Activated T-cell treated with anti-CD3 and anti-CD28 coated beads for 24 hours (primary cell): ENCODE measurements at places on chromosomes 6 and 20.

DNA sequence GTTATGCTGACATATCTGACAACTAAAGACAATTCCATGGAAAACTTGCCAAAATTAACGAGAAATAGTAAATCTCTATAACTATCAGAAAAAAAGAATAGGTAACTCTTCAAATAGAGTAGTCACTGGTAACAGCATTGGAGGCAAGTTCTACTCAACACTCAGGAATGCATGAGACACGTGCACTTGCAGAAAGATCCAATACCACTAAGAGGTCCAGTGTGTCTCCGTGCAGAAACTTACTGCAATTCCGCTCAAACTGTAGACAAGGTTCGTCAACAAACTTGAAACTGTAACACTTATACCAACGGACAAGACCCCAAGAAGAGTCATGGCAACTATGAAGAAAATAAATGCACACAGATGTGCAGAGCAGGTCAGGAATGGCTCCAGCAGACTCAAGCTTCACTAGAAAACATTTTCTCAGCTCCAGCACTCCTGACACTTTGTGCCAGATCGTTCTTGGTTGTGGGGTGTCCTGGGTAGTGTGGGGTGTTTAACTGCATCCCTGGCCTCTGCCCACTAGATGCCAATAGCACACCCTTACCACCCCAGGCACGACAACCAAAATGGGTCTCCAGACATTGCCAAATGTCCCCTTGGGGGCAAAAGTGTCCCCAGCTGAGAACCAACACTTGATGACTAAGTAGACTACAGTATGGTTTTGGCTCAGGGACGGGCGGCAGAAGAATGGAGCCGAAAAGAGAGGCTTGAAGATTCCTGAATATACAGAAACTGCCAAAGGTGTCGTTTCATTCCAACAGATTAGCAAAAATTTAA is 134.8 kb downstream of the DTNBP1 start:
- DNase-seq = no peak

DNA sequence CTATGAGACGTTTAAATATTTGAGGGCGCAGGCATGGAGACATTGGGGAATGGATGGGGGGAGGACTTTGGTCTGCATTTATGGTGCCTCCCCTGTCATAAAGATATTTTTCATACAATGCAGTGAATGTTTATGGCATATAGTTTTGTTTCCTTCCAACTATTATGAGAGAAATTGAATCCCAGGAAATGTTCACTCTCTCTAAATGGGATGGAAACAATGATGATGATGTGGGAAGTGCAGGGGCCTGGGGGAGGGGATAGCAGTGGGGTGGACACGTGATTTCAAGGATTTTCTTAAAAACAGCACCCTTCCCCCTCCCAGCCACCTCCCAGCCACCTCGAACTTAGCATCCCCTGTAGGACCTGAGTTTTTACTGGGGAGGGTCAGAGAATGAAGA is 69.9 kb downstream of the TOX2 start:
- DNase-seq = no peak

GRCh38 chr6:20802596-20802995 is 268.3 kb downstream of the CDKAL1 start:
- no peak for DNase-seq

GRCh38 chr6:3882431-3882830 is 33.3 kb downstream of the FAM50B start:
- DNase-seq = no peak

DNA sequence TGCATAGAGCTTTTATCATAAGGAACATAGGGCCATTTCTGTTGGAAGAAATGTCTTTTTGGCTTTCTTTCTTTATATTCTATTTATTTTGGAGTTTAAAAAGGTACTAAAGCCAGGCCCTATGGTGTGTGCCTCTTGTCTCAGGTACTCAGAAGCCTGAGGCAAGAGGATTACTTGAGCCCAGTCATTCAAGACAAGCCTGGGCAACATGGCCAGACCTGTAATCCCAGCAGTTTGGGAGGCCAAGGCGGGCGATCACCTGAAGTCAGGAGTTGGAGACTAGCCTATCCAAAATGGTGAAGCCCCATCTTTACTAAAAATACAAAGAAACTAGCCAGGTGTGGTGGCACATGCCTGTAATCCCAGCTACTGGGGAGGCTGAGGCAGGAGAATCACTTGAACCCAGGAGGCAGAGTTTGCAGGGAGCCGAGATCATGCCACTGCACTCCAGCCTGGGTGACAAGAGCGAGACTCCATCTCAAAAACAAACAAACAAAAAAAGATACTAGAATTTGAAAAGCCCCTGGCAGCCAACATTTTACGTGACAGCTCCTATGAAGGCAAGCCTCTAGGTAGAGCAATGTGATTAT is 80.0 kb downstream of the CBFA2T2 start:
- no peak for DNase-seq

DNA sequence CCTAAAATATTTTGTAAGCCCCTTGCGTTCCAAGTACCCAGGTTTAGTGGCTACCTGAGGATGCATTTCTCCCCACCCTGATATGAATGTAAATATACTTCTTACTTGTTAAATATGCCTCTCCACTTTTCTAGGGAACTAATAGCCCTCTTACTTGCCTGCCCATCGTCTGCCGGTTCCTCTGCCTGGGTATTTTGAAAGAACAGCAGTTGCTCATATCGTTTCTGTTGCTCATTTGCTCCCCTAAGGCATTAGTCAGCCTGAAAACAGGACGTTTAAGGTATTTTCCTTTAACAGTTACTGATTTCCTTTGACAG is 141.3 kb upstream of the CARMIL1 start:
- no peak for DNase-seq

DNA sequence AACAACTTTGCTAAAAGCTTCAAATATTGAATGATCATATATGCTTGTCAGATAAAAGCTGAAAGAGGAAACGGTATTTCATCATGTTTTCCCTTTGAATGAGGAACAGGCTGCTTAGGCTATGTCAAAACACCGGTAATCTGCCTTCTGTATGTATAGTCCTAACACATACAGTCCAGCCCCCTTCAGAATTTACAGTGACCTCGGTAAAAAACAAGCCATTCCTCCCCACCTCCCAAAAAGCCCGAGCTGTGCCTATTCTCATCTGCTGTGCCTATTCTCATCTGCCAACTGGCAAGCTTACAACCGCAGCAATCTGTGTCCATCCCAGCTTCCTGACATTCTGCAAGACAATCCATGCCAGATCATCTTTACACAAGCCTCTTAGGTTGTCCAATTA is 26.8 kb upstream of the UBE2J1 start:
- no peak for DNase-seq

DNA sequence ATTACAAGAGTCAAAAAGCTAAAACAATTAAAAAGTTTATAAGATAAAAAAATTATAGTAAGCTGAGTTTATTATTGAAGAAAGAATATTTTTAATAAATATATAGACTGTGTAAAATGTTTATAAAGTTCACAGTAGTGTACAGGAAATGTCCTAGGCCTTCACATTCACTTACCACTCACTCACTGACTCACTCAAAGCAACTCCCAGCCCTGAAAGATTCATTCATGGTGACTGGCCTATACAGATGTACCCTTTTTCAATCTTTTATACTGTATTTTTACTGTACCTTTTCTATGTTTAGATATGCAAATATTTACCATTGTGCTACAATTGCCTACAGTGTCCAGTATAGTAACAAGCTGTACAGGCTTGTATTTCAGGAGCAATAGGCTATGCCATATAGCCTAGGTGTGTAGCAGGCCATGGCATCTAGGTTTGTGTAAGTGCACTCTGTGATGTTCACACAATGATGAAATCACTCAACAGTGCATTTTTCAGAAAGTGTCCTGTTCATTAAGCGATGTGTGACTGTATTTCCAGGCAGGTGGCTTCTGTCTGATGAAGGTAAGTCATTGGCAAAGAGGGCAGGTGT is 130.2 kb downstream of the BTBD3 start:
- DNase-seq = no peak
